ENCODE measurements at places on chromosomes 7 and 10.

DNA sequence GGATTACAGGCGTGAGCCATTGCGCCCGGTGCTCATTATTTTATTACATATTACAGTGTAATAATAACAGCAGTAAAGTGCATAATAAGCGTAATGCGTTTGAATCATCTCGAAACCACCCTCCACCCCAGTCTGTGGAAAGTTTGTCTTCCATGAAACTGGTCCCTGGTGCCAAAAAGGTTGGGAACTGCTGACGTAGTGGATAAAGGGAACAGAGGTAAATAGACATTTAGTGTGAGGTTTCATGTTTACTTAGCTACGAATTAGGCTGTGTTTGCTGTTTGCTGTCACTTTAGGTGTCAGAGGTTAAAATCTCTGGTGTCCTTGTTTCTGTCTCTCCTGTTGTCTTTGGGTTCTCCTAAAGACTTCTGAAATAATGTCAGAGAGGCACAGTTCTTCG is 60.3 kb upstream of the SLC39A12 start:
- no peak for DNase-seq

DNA sequence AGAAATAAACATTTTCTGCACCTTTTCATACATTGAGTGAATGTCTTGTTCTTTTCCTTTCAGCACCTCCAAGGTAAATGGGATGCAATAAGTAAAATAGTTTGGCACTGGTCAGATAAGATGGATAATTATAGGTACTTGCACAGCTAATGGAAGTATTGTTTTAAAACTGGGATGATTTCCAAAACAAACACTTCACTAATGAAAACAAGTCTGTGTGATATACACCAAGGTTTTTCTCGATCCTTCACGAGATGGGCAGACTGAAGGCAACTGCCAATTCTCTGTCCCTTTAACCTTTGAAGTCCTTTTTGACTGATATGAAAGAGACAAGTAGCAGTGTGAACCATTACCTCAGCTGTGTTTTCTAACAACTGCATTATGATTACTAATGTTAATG is 423.8 kb downstream of the GFRA1 start:
- DNase-seq = no peak

DNA sequence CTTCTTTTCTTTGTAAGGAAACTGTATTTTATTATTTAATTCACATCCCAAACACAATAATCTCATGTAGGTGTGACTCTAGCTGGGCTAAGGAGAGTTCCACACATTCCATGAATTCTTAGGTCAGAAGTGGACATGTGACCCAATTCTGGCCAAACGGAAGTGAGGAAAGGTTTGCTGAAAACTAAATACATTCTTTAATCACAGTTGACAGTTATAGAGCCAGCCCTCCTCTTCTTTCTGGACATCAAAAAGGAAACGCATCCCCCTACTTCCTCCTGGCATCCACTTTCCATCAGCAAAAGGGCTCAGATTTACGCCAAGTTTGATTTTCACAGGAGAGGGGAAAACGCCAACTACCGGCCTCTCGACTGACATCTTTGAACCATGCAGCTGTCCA is 774.4 kb upstream of the POM121L12 start:
- DNase-seq = no peak

- no peak for DNase-seq
Measured at GRCh38 chr10:43038783-43039623, 37.9 kb upstream of the RET start.

GRCh38 chr10:115989621-115990020 is 283.4 kb downstream of the GFRA1 start:
- peak; percentile 32 for DNase-seq

- DNase-seq = peak; percentile 81
Measured at GRCh38 chr7:80415522-80415921, 96.3 kb downstream of the GNAT3 start.

GRCh38 chr10:29922892-29923291 is 136.5 kb downstream of the JCAD start:
- no peak for DNase-seq

GRCh38 chr10:110841767-110842267 is 29.9 kb upstream of the PDCD4 start:
- DNase-seq = no peak

GRCh38 chr7:36623247-36623646 is 101.0 kb downstream of the AOAH start:
- DNase-seq = no peak

DNA sequence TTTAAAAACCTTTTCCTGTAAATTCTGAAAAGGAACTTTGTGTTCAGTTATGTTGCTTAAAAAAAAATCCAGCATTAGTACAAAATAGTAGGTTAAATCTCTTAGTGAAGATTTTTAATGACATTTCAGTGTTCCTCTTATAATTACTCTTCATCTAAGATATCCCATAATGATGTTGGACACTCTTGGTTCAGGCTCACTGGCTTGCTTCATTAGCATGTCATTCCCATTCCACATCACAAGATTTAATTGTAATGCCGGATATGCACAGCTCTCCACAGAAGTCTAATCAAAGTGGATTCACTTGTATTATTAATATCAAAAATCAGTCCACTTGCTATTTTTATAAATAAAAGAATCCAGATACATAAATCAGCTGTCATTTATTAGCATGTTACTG is 180.0 kb upstream of the MDFIC start:
- DNase-seq = no peak

- DNase-seq = no peak
Measured at GRCh38 chr10:45655219-45655618, 17.4 kb downstream of the ZFAND4 start.

- no peak for DNase-seq
Measured at GRCh38 chr10:70319183-70319582, 35.4 kb upstream of the NPFFR1 start.

GRCh38 chr7:156652886-156653568 is 12.5 kb downstream of the RNF32 start:
- DNase-seq = peak; percentile 71

- DNase-seq = peak; percentile 74
Measured at GRCh38 chr7:158695726-158696452, 8.7 kb downstream of the NCAPG2 start.

DNA sequence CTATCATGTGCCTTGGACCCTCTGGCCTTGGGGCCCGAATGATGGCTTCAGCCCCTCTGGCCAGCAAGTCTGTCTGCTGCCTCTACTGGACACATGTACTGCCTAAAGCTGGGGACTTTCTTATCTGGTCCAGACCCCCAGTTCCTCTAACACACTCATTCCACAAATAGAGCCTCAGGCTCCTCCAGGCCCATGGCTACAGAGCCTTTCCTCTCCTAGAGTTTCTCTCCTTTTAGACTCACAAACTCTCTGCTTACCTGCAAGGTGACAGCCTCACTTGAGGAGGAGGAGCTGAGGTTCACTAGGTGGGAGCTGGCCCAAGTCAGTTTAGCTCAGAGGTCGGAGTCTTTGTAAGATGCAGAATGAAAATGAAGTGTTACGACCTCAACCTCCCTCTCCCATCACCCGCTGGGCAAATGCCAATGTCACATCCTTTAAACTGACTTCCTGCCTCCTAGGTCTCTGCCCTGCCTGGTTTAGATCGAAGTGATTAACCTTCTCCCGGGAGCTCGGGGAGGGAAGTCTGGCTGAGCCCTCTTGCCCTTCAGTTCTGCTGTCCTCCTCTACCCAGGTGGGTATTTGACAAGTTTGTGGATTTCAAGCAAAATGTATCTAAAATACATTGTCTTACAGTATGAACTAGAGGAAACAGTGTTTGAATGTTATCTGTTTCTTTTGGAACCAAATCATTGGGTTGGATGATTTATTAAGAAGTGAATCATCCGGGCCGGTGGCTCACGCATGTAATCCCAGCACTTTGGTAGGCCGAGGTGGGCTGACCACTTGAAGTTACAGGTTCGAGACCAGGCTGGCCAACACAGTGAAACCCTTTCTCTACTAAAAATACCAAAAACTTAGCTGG is 71.9 kb upstream of the TNS3 start:
- DNase-seq = no peak

- DNase-seq = no peak
Measured at GRCh38 chr7:4856336-4857057, 5.3 kb downstream of the PAPOLB start.

GRCh38 chr7:2123360-2123759 is 109.4 kb downstream of the MAD1L1 start:
- DNase-seq = no peak

DNA sequence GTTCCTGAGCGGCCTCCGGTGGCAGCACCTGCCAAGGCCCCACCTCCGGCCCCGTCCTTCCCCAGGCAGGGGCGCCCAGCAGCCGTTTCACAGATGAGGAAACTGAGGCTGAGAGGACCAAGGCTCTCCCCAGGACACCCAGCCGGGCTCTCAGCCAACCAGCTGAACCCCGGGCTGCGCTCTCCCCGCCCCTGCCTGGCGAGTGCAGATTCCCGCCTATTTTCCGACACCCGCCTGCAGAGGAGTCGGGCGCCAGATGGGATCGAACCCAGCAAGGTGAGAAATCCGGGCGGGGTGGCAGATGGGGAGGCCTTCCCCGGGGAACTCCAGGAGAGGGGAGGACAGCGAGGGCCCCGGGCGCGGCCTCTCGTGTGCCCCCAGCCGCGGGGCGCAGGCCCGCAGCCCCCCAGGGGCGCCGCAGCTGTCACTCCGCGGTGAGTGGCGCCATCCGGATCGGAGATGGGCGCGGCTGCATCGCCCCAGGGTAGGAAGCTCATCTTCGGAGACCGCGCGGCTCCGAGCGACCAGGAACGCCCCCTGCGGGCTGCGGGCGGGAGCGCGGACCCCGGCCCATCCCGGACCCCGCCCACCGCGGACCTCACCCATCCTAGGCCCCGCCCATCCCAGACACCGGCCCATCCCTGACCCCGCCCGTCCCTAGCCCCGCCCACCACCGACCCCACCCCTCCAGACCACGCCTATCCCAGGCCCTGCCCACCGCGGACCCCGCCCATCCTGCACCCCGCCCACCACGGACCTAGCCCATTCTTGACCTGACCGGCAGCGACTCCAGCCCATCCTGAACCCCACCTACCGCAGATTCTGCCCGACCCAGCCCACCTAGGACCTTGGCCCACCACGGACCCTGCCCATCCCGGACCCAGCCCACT is 90.3 kb downstream of the MICALL2 start:
- DNase-seq = no peak

All from epithelial cell of esophagus (primary cell).